ENCODE measurements at places on chromosomes 2 and 18.

DNA sequence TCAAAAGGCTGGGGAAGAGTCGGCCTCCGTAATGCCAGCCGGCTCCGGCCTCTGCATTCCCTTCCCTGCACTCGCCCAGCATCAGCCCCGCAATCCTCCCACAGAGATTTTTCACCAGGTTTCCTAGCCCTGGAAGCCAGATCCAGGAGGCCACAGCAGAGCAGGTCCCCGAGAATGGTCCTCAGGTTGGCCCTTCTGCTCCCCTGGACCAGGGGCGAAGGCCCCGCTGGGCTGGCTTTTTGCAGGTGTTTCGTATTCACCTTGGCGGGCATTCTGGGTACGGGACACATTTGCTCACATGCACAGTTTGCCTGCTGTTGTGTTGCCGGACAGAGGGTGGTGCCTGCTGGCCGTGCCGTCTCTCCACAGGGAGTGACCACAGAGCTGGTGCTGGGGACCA lies 309.5 kb downstream of the NDUFA10 start:
- DNase-seq, result no peak

GRCh38 chr2:197254776-197255530 lies 55.6 kb downstream of the ANKRD44 start:
- DNase-seq, result no peak

DNA sequence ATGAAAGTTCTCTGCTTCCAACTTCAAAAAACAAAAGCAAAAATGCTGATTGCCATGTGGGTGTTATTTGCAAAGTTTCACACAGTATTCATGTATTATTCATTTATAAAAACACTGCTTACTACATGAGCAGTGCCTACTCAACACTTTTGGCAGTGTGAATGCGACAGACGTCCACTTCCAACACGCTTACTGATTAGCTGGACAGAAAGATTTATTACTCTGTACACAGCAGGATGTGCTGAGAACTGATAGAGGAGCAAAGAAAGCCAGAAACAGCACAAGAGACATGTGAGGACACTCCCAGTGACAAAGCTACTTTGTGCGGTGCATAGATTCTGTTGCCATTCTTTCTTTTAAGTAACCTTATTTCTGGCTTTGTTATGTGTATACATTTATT lies 258.8 kb downstream of the DLGAP1 start:
- DNase-seq, result no peak

DNA sequence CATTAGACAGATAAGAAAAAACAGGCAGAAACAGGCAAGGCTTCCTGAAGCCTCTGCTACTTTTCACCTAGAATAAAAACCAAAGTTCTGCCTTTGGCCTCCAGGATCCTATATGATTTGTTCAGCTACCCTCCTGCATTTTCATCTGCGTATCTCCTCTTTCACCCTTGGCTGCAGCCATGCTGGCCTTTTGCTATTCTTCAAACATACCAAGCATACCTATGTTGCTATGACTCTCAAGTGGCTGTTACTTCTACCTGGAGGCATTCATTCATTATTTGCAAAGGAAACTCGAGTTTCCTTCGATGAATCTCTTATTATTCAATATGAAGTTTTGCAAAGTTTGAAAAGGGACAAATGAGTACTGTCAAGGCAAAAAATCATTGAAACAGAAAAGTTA lies 106.4 kb upstream of the HNMT start:
- DNase-seq, result no peak

DNA sequence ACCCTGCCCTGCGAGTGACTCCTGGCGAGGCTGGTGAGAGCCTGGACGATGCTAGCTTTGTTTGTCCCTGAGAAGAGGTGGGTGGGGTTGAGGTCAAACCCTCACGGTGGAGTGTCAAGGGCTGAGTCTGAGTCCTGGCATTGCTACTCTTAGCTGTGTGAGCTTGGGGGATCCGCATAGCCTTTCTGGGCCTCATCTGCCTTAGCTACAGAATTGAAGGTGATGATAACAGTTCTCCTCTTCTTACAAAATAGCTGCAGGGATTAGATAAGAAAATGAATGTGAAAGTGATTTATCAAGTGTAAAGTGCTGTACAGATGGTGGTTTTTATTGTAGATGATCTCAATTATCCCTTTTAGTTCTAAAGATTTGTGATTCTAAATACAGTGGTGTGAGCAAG lies 144.6 kb downstream of the LPIN1 start:
- no peak for DNase-seq

- DNase-seq, result no peak
These were observed 89.7 kb downstream of the KCTD1 start for GRCh38 chr18:26458526-26459232.

GRCh38 chr2:21694079-21694878 lies 570.5 kb downstream of the TDRD15 start:
- DNase-seq, result no peak

- DNase-seq, result peak; percentile 92
These were observed 46.1 kb upstream of the PTMA start for GRCh38 chr2:231662028-231662810.

GRCh38 chr2:10390369-10390801 lies 57.7 kb downstream of the ODC1 start:
- no peak for DNase-seq

DNA sequence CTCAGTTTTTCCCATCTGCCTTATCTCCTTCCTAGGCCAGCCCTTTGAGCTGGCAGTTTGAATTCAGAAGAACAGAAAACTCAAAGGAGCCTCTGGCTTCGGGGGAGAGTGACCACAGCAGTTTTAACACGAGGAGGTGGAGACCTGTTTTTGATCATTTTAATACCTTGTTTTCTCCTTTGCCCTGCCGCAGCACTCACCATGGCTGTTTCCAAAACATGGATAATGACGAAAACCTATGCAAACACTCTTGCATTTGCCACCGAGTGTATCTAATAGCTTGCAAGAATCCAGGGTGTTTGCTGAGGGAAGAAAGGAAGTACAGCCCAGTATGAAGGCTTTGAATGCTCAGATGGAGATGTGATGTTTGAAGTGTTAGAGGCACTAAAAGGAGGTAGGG lies 167.1 kb downstream of the PRKCE start:
- DNase-seq, result no peak

- no peak for DNase-seq
These were observed 182.4 kb upstream of the TMEFF2 start for GRCh38 chr2:192377173-192377572.

GRCh38 chr2:37873229-37873628 lies 51.9 kb upstream of the RMDN2 start:
- DNase-seq, result no peak

- DNase-seq, result no peak
These were observed 19.6 kb upstream of the EPAS1 start for GRCh38 chr2:46277431-46278190.

DNA sequence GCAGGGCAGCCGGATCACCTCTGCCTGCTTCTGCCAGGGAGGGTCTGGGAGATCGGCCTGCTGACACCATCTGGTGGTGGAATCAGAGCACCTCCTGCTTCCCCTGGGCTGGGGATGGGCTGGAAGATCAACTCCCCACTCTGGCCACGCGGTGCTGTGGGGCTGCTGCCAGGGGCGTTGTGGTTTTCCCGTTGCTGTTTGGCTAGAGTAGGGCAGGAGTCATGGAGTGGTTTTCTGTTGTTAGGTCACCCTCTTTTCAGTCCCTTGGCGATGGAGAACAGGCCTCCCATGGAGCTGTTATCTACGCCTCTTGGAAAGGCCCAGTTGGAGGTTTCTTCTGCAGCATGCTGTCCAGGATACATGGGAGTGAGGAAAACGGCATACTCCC lies 15.2 kb downstream of the BCL2L11 start:
- DNase-seq, result no peak

DNA sequence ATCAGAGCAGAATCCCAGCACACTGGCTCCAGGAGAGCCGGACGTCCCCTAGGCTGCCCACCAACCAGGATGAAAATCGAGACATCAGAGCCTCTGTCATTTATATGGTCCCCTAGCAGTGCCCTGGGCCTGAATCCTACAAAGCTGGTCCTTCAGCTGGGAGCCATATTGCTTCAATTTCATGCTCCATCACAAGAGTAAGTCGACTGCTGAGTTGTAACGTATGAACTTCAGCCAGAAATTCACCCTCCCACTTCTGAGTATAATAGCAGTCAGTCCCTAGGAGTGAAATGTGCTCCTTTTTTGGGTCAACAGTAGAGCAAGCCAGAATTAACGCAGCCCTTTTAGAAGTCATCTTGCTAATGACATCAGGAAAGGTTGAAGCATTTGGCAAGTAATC lies 126.4 kb downstream of the CCBE1 start:
- DNase-seq, result no peak

DNA sequence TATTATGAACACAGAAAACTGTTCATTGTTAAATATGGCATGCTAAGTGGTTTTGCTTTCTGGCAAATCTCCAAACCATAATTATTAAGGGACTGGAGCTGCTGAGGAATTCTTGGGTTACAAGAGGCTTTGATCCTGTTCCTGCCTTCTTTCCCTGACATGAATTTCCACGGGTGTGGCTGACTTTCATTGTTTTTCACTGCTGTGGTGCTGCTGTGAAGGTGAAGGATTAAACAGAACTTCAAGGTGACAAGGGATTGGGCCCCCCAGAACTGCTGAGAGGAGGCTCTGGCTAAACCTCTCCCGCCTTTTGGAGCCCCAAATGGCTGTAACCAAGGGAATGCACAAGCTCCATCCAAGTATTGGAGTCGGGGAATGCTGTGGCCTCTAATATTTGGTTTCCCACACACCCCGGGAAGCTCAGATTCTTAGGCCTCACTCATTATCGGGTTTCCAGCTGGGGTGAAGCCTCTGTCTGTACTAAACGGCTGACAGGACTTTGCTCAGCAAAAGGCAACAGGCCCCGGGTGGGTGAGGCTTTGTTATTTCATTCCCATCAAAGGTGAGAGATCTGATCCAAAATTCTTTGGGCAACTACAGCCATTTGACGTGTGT lies 29.0 kb upstream of the ZFP36L2 start:
- DNase-seq, result no peak

- DNase-seq, result no peak
These were observed 66.9 kb upstream of the MCFD2 start for GRCh38 chr2:46982351-46983064.

DNA sequence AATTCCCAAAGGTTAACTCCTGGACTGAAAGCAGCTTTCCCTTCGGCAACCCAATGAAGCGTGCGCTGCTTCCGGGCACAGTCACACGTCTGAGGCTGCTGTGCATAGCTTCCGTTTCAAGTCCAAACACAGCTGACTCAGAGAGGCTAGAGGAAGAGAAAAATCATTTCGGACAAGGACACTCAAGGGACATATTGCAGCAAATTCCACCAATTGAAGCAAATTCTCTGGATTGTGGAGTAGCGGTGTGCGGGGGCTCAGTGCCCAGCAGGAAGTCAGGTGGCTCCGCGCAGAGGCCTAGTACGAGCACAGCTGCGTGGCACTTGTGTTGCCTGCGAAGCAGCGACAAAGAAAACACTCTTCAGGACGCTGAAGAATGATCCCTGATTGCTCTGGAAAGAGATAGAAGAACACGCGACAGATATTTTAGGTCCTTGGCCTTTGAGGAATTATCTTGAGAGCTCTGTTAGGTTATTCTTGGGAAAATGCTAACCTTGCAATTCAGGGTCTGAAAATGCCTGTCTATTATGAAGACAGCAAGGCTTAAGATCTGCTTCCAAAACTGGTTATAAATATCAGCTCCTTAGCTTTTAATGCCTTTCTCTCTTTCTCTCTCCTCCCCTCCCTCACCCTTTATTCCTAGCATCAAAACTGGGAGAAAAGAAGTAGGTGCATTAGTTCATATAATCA lies 352.6 kb upstream of the DLGAP1 start:
- DNase-seq, result no peak

DNA sequence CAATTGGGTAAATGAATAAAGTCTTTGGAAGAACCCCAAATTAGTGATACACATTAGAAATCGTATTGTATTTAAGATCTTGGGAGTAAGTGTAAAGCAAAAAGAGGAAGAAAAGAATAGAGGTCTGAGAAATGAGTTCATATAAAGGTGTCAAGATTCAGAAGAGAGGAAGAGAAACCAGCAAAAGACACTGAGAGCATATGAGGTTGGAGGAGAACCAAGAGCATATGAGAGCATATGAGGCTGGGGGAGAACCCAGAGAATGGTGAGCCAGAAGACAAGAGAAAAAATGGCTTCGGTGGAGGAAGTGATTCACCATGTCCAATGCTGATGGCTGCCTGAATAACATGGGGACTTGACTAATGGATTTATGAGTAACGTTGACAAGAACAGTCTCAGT lies 620.1 kb upstream of the GCFC2 start:
- DNase-seq, result no peak

- DNase-seq, result no peak
These were observed 1004.1 kb upstream of the NRXN1 start for GRCh38 chr2:52036024-52036423.

- no peak for DNase-seq
These were observed 796 bp downstream of the MYO1B start for GRCh38 chr2:191245869-191246531.

DNA sequence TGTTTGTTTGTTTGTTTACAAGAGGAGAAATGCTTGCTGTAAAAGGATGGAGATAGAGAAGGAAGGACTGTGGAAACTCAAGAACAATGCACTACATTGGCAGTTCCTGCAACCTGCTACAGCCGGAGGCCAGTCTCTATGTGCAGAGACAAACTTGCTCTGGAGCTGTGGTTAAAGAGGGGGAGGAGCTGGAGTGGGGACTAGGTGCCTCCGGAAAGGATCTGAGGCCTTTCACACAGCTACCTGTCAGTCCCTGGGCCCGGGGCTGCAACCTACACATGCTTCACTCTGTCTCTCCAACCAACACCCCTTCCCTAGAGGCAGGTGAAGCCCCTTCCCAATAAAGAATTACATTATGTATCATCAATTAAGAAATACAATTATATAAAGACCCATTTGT lies 1234.0 kb upstream of the ZEB2 start:
- no peak for DNase-seq

GRCh38 chr2:14944562-14945346 lies 312.2 kb downstream of the LRATD1 start:
- DNase-seq, result no peak

DNA sequence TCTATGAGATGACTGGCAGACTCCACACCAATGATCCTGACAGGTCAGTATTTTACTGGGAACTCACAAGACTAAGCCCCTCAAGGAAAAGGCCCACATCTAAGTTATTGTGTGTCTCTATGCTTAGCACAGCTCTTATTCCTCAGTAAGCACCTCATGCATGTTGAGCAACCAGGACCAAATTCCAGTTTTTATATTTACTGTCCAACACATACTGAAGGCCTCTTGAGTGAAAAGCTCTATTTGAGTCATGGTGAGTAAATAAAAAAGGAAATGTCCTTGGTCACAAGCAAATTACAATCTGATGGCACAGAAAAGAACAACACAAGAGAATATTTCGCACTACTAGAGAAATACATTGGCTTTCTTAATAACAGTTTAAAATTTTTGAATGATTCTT lies 87.9 kb upstream of the ETAA1 start:
- DNase-seq, result no peak
